NAMALWA (cell line): ENCODE measurements at places on chromosomes 4 and X.
A peak's percentile ranks its signal among the peaks of the same experiment; 100 is the strongest.

DNA sequence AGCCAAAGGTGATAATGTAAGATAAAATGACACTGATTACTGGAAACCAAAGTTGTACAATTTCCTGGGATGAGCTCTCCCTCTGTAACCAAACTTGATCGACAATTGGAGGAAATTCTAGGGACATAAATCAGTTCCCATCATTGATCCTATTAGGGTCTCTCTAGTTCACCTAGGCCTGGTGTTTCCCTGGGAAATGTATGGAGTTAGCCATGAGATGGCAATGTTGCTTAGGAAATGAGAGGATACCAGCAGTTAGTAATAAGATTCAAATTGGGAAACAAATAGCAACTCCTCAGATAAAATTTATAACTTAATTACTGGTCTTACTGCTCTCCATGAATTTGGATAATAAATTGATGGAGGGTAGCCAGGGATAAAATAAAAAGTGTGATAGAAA, 52.2 kb downstream of the SPATA18 start:
- DNase-seq: peak; percentile 1

GRCh38 chr4:98688411-98689290, 30.2 kb upstream of the TSPAN5 start:
- no peak for DNase-seq

DNA sequence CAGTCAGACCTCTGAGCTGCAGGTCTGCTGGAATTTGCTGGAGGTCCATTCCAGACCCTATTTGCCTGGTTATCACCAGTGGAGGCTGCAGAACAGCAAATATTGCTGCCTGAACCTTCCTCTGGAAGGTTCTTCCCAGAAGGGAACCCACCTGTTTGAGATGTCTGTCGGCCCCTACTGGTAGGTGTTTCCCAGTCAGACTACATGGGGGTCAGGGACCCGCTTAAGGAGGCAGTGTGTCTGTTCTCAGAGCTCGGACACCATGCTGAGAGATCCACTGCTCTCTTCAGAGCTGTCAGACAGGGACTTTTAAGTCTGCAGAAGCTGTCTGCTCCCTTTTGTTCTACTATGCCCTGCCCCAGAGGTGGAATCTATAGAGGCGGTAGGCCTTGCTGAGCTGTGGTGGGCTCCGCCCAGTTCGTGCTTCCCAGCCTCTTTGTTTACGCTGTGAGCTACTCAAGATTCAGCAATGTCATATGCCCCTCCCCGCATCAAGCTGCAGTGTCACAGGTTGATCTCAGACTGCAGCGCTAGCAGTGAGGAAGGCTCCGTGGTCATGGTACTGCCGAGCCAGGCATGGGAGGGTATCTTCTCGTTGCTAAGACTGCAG, 44.1 kb upstream of the KDR start:
- DNase-seq: no peak

- no peak for DNase-seq
These were observed 24.2 kb downstream of the SLC25A4 start for GRCh38 chr4:185167234-185167633.

DNA sequence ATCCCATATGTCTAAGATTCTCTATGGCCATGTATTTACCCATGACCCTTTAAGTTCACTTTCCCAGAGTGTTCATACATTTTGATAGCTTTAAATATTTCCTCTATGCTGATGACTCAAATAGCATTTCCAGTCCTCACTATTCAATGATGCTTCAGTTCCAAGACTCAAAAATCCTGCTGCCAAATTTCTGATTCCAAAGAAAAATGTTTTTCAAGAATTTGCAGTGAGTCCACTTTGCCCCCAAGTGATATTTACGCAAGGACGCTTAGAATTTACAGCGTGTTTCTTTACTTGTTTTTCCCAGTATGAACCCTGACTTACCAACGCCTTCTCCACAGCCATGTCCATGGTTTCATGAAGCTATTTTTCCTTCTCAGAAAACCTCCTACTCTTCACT, 127.9 kb upstream of the PCDH18 start:
- DNase-seq: no peak

DNA sequence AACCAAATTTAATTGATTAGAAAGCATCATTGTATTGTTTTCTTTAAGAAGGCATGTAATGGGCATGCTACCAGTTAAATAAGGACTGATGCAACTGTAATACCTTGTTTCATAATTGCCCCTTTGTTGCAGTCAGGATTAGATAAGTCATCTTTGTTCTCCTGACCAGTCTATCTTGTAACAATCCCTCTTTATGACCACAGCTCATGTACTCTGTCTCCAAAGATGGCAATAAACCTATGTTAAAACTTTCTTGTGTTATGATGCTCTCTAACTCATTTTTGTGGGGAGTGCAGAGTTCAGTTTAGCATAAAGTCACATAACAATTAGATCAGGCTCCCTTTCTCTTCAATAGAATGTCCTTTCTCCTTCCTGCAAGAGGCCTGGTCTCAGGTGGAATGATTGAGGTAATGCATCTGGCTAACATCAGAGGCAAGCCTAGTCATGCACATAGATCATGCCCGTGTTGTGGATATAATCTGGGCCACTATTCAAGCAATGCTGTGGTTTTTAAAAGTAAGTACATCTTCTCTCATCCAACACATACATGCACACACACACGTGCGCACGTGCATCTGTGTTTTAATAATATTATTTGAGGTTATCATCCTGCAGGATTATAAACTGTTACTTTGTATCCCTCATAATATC, 45.6 kb downstream of the TMEM154 start:
- DNase-seq: no peak

DNA sequence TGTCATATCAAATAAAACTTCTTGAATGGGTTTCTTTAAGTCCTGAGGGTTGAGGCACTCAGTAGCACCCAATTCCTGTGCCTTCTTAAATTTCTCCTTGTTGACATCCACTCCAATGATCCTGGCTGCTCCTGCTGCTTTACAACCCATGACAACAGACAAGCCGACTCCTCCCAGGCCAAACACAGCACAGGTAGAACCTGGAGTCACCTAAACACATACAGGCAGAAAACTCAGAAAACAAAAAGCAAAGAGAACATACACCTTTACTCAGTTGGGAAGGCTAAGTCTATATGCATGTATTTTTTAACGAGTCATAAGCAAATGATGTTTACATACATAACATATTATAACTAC, 10.3 kb downstream of the ADH6 start:
- DNase-seq: no peak

GRCh38 chr4:143488687-143489086, 24.8 kb upstream of the SMARCA5 start:
- DNase-seq: no peak

DNA sequence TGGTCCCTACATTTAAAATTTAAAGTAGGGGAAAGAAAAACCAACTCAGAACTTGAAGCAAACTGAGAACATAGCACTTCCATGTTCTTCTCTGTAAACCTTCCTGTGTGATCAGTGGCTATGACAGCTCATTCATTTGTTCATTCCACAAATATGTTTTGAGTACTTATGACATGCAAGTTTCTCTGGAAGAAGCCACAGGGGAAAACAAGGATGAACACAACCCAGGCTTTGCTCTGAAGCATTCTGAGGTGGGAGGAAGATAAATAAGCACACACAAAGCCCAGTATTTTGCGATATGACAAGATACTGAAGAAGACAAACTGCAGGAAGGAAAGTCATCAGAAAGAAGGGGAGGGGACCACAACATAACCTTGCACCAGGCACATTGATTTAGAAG, 96.4 kb downstream of the CHIC2 start:
- DNase-seq: no peak

DNA sequence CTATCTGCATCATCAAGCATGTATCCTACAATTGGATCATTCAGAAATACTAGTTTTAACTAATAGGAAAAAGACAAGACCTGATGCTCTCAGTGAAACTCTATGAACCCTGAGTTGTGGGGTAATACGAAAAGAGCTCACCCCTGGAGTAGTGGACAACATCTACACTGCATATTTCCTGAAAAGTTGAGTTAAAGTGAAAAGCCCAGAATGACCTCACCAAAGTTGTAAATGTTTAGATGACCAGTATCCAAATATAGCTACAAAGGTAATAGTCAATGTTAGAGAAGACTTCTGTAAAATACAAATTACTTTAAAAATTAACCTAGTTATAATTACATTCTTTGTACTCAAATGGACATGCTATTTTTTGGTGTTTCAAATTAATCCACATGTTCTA, 52.8 kb upstream of the SRPX start:
- no peak for DNase-seq

GRCh38 chr4:67019686-67020437, 525.4 kb downstream of the CENPC start:
- DNase-seq: no peak
